ENCODE measurements at places on chromosomes 11 and 22.

- DNase-seq = no peak
These were observed 115.3 kb downstream of the PKNOX2 start for GRCh38 chr11:125279676-125280418.

DNA sequence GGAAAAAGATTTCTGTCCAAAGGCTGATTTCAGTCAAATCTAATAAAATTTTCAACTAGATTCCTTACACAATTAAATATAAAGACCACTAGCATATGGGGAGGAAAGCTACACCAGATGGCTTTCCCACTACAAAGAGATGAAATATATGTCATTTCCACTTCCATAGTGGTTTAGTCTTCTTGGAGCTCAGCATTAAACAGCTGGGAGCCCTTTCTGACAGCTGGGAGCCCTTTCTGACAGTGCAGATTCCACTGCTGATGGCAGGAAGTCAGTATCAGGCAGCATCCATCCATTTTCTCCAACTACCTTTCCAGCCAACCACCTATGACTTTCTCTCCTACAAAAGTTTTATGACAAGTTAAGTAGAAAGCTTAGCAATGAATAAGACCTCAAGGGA, 177.9 kb downstream of the RRAS2 start:
- no peak for DNase-seq

- DNase-seq = no peak
These were observed 79.1 kb upstream of the LINC01488 start for GRCh38 chr11:69402251-69402887.

GRCh38 chr11:104968856-104969776, 742 bp upstream of the CASP4 start:
- peak; percentile 24 for DNase-seq

GRCh38 chr11:94171693-94172440, 43.2 kb downstream of the PANX1 start:
- peak; percentile 46 for DNase-seq

DNA sequence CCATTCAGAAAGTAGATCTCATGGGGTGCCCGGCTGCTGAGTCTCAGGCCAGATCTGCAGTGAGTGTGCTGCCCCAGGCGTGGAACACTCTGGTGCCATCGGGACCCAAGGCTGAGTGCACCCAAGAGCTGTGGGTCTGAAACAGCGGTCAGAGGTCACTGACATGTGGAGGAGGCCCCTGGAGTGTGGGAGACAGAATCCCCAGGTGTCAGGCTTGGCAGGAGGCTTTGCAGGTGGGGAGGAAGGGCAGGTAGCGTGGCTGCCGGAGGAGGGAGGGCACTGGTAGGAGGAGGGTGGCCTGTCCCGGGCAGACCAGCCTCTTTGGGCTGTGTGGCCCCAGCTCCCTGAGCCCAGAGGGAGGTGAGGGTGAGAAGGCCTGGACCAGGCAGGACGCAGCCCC, 31.7 kb upstream of the KRTAP5-6 start:
- DNase-seq = no peak

DNA sequence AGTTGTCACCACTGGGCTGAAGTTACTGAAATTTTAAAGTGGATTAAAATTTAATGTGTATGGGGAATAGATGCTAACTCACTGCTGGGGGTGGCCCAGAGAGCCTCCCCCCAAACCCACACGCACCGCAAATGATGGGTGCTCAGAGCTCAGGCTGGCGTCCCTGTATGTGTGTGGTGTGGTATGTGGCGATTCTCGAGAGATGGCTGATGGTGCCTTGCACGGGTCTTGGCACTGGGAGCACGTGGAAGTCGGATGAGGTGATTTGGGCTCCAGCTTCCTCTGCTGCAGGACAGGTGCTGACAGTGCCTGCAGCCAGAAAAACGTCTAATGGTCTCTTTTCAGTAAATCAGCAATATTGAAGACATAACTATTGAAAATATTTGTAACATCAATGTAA, 1473.3 kb downstream of the TBC1D22A start:
- DNase-seq = no peak

GRCh38 chr11:80118073-80118472, 677.2 kb upstream of the TENM4 start:
- no peak for DNase-seq

DNA sequence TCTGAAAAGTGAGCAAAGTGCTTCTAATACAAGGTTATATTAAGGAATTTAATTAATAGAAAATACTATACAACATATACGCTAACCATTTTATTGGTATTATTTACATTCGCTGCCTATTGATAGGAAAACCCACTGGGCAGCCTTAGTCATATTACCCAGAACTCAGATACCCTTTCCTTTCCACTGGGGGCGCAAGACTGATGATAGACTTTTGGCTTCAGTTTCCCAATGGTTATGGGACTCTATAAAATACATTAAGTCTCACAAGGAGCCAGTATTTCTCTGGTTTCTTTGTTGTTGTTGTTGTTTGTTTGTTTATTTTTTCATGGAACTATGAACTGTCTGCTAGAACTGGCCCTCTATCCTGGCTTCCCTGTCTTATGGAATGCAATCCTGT, 471.1 kb upstream of the KIRREL3 start:
- DNase-seq = no peak

DNA sequence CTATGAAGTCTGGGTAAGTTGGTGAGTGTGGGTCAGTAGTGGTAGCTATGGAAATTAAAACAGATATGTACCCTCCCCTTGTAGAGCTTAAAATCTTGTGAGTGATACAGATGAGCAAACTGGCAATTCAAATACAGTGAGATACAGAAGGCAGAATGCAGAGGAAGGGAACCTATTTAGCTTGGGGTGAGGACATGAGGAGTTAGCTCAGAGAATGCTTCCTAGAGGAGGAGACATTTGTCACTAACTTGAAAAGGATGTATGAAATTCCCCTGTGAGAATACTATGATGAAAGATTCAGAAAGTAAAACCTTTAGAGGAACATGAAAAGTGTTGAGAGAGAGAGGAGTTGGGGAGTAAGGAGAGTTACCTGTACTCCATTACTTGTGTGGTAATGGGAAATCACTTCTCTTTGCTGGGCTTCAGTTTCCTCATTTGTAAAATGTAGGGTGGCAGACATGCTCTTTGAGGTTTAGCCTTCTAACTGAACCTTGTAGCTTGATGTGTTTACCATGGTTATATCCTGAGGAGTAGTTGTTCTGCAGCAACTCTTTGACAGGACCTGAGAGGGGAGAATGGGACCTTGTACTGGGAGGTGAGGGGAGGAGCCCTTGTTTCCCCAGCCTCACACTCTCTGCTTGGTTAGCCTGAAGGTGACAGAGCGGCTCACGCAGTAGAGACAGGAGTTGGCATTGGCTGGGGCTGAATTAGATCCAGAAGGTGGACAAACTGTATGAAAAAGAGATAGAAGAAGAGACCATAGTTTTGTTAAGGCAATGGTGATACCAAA, 17.9 kb downstream of the SWAP70 start:
- DNase-seq = no peak

DNA sequence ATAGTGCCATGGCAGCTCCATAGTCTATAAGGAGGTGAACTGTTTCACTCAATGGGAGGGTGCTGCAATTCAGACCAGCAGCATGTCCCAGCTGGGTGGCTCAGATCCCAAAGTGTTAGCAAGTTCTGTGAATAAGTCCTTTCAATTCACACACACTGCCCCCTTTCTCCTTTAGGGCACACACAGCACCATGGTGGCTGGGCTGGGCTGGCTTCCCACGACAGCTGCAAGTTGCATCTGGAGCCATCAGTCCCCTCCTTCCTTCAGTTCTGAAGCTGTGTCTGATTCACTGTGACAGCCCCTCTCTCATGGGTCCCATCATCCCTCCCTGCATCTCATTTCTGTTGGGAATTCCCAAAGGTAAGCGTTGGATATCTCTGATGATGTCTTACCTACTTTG, 324.1 kb upstream of the NCAM1 start:
- no peak for DNase-seq
